ENCODE measurements at places on chromosomes 11 and 22. TPM values are rescaled to one million over a fixed set of nuclear protein-coding genes. Genes with fewer than 3 reads are reported as not detected.

DNA sequence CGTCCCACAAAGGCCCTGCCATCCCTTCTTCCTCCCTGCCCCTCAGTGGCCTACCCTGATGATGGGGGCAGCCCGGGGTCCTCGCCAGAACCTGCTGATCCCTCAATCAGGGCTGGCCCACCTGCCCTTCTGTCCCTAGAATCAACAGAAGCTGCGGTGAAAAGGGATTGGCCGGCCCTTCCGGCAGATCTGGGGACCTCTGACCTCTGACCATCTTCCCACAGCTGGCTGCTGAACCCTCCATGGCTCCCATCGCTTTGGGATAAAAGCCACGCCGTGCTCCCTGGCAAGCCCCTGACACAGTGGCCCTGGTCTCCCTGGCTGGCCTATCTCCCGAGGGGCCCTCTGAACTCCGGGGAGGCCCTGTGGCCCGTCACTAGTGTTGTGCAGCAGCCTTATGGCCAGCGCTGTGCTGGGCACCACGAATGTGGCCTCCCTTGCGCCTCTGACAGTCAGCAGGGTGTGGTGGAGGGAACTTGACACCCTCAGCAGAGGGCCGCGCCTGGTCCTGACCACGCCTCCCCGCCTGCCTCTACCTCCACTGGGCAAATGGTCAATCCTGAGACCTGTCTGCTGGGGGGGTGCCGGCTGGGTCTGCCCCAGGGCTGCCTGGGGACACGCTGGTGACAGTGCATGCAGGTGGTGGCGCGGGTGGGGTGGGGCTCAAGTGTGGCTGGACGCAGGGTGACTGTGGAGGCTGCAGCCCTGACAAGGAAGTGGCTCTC is 58.0 kb upstream of the TTLL12 start:
- DNase-seq: no peak
- no peak overlapping the region for H3K4me3 ChIP-seq
- H3K36me3 ChIP-seq: no peaks in the 10 kb centered on the region
- no peaks in the 10 kb centered on the region for H3K27me3 ChIP-seq
- no peaks in the 10 kb centered on the region for H3K4me1 ChIP-seq
- no peak overlapping the region for H3K27ac ChIP-seq

DNA sequence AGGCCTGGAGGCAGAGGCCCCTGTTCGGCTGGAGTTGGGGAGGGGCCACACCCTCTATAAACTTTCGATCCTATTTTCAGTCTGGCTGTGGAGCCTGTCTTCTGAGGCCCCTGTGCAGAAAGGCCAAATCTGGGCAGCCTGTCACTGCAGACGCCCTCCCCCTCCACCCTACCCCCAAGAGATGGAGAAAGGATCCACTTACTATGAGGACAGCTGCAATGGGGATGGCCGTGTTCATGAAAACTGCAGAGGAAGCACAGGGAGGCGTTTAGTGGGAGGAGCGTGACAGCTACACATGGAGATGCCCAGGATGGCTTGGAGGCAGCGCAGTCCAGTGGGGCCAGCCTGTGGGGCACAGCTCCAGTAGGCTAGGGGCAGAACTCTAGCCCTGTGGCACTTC is 43.5 kb upstream of the KCNJ11 start:
- no peaks in the 10 kb centered on the region for H3K27me3 ChIP-seq
- no peaks in the 10 kb centered on the region for H3K36me3 ChIP-seq
- no peak overlapping the region for H3K27ac ChIP-seq
- no peak for DNase-seq
- H3K4me1 ChIP-seq: no peaks in the 10 kb centered on the region
- no peak overlapping the region for H3K4me3 ChIP-seq

DNA sequence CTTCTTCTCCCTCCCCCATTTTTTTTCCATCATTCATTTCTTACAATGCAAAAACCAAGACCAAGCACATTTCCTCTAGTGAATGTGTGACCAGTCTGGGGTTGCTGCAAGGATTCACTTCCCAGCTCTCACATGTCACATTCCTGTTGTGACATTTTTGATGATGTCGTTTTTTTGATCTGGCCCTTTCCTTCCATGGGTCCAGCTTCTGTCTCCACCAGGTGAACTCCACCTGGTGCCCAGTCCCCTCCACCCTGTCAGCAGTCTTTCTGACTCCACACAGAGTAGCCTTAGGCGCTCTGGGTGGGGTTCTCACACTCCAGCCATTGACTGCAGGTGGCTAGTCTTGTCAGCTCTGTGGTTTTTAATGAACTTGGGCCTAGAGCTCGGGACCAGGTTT is 15.6 kb downstream of the PANX1 start:
- no peak overlapping the region for H3K4me3 ChIP-seq
- no peak overlapping the region for H3K27ac ChIP-seq
- DNase-seq: no peak

DNA sequence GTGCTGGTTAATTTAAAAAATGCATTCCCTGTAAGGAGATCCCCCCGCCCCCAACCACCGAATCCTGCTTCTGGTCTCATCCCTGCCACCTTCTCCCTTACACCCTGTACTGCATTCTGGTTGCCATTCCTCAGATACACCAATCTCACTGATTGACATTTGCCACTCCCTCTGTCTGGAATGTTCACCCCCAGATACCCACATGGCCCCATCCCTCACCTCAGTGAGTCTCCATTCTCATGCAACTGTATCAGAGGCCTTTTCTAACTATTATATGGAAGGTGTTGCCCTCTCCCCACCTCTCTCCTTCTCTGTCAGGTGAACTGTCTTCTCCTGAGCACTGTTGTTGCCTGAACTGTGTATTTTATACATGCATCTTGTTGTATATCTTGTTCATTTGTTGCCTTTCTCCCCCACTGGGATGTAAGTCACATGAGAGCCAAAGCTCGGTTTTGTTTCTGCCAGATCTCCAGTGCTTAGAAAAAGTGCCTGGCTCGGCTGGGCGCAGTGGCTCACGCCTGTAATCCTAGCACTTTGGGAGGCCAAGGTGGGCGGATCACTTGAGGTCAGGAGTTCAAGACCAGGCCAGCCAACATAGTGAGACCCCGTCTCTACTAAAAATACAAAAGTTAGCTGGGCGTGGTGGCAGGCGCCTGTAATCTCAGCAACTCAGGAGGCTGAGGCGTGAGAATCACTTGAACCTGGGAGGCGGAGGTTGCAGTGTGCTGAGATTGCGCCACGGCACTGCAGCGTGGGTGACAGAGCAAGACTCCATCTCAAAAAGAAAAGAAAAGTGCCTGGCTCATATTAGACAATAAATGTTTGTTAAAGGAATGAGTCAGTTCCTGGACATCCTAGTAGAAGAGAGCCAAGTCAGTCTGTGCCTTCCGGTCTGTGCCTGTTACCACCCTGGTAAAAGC is 61.0 kb downstream of the TNRC6B start:
- H3K27ac ChIP-seq: peak overlapping the region; percentile 82
- H3K4me3 ChIP-seq: peak overlapping the region; percentile 0
- no peaks in the 10 kb centered on the region for H3K27me3 ChIP-seq
- no peaks in the 10 kb centered on the region for H3K36me3 ChIP-seq
- no peak for DNase-seq
- peaks cover 11% of the 10 kb centered on the region for H3K4me1 ChIP-seq

- no peak for DNase-seq
- no peak overlapping the region for H3K4me3 ChIP-seq
- no peaks in the 10 kb centered on the region for H3K27me3 ChIP-seq
Observed at GRCh38 chr11:47130543-47130942, 46.1 kb downstream of the ARFGAP2 start.

DNA sequence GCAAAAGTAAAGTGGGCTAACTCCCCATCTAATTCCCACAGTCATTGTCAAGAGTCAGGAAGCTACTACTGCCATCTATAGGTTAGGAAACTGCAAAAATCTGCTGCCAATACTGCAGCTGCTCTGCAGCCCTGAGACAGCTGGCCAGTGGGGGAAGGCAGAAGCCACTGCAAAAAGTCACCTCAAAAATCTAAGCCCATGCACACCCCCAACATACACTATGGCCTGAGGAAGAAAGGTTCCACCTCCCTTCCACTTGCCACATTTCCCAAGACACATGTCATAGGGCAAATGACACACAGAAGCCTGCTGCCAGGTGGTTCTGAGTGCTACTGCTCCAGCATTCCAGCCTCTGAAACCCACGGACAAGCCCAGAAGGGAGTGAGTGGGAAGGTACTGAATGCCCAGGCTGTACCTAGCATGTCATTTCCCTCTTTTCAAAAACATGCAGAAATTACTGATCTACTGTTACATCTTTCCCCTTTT is 36.9 kb downstream of the DGCR2 start:
- H3K27ac ChIP-seq: no peak overlapping the region
- H3K36me3 ChIP-seq: no peaks in the 10 kb centered on the region
- no peak overlapping the region for H3K4me3 ChIP-seq
- no peaks in the 10 kb centered on the region for H3K4me1 ChIP-seq
- DNase-seq: no peak
- H3K27me3 ChIP-seq: no peaks in the 10 kb centered on the region

DNA sequence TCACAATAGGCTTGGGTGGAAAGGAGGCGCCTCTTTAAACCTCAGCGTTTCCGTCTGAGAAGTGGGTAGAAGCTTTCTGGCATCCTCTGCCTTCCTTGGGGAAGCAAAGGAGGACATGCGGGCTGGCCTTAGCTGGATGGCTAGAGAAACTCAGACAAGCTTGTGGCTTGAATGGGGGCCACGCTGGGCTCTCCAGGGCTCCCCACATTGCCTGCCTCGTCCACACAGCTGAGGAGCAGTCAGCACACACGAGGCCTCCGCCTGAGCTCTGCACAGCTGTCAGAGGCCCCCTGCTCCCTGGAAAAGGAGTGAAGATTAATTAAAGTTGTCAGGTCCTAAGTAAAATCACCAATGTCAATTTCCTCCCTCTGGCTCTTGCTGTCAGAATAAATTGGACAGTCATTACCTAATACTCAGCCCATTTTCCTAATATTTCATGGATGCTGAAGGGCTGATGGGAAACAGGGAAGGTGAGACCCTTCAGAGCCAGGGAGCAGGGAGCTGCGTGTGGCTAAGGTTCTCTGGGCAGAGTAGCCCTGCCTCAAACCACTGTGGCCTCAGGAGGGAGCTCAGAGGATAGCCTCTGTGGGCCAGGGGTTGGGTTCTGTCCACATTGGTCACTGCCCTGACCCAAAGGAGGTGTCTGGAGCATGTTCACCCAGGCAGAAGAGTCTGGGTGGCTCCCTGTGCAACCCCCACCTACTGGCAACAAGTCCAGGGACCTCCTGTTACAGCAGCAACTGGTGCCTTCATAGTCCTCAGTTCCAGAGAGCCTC is 118.3 kb upstream of the CD82 start:
- H3K36me3 ChIP-seq: no peaks in the 10 kb centered on the region
- H3K27ac ChIP-seq: no peak overlapping the region
- H3K27me3 ChIP-seq: no peaks in the 10 kb centered on the region
- no peaks in the 10 kb centered on the region for H3K4me1 ChIP-seq
- DNase-seq: no peak
- H3K4me3 ChIP-seq: no peak overlapping the region

GRCh38 chr11:9139628-9140357 is 48.4 kb upstream of the SCUBE2 start:
- H3K4me1 ChIP-seq: peaks cover 4% of the 10 kb centered on the region
- no peaks in the 10 kb centered on the region for H3K36me3 ChIP-seq
- H3K27ac ChIP-seq: peak overlapping the region; percentile 80
- H3K4me3 ChIP-seq: no peak overlapping the region
- DNase-seq: no peak
- no peaks in the 10 kb centered on the region for H3K27me3 ChIP-seq

DNA sequence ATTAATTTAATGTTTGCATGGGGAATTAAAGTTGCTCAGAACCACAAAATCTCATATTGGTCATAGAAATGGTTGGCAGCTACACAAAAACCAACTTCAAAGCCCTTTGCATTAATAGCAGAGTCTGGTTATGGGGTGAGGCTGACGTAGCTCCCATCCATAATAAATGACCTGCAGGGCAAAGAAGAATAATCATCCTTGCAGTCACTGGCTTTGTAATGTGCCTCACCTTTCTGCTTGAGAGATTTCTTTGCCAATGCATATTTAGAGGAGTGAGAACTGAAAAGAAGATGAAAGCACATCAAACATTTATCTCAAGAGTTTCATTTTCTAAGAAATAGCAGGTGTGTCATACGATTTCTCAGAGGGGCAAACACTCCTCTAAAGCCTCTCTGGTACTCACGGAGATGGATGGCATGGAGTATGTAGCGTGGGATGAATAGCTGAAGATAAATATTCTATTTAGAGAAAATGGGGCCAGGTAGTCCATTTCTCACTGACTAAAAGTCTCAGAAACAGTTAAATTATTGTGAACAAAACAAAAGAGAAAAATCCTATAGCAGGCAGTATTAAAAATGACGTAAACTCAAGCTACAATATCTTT is 1491.9 kb downstream of the FAM181B start:
- no peak overlapping the region for H3K27ac ChIP-seq
- DNase-seq: no peak
- no peak overlapping the region for H3K4me3 ChIP-seq

Gene OTOG
- not detected for total RNA-seq

Gene KCNQ1OT1
- total RNA-seq: 2.1 TPM

Gene OR52N4
- not detected for total RNA-seq
